ENCODE measurements at places on chromosomes 13 and 19. TPM values are rescaled to one million over a fixed set of nuclear protein-coding genes. Genes with fewer than 3 reads are reported as not detected.

DNA sequence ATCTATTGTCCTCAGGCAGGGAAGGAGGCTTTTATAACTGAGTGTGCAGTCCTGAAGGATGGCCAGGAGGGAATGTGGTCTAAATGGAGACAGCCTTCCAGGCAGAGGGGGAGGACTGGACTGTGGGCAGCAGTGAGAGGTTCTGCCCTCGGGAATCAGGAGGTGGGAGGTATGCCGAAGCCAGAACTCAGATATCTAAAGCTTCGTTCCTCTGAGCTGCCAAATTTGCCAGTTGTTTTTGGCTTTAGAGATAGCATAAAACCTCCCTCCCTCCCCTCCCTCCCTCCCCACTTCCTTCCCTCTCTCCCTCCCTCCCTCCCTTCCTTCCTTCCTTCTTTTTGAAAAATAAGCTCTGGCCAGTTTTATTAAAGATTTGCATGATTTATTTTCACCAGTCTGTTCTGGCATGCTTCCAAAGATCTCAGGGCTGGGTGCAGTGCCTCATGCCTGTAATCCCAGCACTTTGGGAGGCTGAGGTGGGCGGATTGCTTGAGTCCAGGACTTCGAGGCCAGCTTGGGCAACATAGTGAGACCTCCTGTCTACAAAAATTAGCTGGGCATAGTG, 2.4 kb downstream of the MEDAG start:
- DNase-seq = no peak

PNMA8C gene
- total RNA-seq = not detected

DNA sequence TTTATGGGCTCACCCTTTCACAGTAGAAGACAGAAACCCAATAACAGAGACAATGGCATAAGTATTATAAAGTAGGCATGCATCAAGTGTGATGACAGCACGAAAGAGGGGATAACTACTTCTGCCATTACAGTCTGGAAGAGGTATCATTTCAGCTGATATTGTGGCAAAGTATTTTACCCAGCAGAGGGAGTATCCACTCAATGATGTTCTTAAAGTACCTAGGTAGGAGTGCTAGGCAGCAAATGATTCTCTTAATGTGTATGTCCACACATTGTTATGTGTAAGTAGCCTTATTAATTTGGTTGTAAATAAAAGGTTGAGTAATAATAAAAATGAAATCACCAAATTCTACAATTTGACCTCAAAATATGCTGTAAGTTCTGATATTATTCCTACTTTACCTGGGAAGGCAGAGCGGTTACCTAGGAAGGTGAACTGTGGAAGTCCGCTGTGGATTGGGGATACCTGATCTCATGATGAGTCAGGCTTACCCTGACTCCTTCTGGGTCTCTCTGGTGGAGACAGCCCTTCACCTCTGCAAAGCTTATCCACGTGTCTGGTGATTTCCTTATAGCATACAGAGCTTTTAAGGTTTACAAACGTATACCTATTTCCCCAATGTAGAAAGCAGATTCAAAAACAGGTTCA, 4.1 kb upstream of the UBAC2 start:
- no peak for DNase-seq

DNA sequence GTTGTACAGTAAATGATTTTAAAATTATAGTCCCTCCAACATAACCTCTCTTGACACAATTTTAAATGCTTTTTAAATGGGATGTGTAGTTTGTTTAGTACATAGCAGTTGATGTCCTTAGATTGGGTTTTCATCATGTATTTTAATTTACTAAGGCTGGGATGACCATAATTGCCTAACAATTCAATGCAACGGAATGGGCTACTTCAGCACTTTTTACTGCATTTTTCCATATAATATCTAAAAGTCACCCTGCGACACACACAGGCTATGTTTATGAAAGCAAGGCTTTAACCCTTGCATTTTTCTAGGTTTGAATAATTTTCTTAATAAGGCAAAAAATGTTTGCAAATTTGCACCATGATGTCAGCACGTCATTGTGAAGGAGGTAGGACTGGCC, 321.0 kb downstream of the DLEU7 start:
- no peak for DNase-seq

GRCh38 chr13:76725211-76725610, 161.0 kb downstream of the KCTD12 start:
- DNase-seq = no peak

GRCh38 chr19:13022111-13022858, 27.0 kb downstream of the NFIX start:
- no peak for DNase-seq

ZNF547 gene
- 2.1 TPM for total RNA-seq

DNA sequence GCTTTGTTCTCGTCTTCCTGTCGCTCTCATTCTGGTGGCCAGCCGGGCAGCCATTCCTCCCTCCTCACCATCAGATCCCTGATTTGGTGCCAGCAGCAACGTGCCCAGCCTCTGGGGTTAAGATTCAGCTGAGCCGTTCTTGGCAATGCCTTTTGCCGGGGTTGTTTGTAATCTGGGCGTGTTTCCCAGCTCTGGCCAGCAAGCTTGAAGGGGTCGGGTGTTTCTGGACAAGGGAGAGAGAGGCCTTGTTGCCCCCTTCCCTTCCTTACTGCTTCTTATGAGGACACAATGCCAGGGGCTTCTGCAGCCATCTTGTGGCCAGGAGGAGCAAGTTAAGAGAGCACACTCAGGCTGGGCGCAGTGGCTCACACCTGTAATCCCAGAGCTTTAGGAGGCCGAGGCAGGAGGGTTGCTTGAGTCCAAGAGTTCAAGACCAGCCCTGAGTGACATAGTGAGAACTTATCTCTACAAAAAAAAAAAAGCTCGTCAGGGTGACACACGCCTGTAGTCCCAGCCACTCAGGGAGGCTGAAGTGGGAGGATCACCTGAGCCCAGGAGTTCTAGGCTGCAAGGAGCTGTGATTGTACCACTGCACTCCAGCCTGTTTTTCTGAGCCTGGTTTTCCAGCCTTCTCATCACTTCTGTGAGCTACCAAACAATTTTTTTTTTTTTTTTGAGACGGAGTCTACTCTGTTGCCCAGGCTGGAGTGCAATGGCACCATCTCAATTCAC, 10.7 kb upstream of the CRTC1 start:
- no peak for DNase-seq

- DNase-seq = no peak
These were observed 31.8 kb upstream of the CBY2 start for GRCh38 chr13:45670189-45670885.

Data from HepG2 (cell line).